ENCODE measurements at places on chromosomes 1 and 21.

- DNase-seq: peak; percentile 93
These were observed 482.0 kb downstream of the SETD4 start for GRCh38 chr21:35578347-35578782.

DNA sequence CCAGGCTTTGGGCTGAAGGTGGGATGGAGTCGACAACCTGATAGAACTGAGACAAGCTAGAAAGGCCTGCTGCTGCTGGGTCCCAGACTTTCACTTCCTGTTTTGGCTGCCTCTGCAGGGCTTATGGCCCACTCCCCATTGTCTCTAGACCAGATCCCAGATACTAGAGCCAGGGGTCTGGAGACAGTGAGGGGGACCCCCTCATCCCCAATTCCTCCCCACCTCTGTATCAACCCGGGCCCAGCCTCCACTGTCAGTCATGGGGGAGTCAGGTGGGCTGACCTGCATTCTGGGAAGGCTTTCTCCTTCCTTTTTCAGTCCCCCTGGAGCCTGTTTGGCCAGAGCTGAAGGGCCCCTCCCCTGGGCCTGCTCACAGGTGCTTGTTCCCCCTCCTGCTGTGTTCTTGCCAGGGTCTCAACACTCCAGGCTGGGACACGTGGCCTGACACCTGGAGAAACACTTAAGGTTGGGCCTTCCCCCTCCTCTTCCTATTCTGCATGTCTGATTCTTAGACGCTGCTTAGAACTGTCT is 18.0 kb upstream of the ETV3L start:
- no peak for DNase-seq

GRCh38 chr1:197995408-197996258 is 78.5 kb downstream of the LHX9 start:
- DNase-seq: no peak

DNA sequence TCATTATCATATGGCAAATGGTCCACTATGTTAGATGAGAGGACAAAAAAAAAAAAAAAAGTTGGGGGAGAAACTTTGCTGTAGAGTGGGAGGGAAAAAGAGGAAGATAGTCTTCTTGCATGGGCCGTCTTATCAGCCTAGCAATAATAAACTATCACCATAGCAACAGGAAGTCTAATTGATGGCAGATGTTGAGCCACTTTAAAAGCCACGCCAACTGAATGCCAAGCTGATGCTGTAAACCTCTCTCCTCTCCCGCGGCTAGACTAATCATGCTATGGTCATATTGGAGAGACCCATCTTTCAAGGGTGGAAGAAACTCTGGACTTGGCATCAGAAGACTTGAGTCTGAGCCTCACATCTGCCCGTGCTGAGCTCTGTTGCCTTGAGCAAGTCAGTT is 122.2 kb upstream of the HOOK1 start:
- peak; percentile 98 for DNase-seq

DNA sequence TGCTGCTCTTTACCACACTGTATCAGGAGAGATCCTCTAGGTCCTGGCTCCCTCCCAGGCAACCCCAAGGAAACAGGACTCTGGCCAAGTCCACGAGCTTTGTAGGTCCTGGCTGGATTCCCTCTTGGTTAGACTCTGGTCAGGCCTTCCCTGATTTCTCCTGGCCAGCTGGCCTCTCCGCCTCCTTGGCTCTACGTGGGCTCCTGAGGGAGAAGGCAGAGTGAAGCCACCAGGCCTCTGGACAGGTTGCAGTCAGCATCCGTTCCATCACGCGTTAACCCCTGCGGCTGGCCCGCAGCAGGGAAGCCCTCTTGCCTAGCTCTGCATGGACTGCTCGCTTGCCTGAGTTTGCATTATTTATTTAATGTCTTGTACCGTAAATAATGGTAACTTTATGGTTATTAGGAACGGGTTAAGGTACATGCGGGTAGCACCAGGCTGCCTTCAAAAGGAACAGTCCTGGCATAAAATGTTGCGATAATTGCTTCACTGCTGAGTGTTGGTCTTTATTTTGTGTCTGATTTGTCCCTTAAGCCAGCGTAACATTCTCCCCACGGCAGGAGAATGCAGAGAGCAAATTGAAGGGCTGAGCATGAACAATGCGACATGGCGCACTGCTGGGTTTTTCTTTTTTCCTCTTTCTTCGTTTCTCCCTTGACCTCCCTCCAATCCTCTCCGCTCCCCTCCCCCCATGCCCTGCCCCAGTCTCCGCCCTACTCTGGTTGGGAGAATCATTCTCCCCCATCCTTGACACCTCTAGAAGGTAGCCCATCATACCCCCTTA is 100.3 kb downstream of the RNF220 start:
- no peak for DNase-seq

DNA sequence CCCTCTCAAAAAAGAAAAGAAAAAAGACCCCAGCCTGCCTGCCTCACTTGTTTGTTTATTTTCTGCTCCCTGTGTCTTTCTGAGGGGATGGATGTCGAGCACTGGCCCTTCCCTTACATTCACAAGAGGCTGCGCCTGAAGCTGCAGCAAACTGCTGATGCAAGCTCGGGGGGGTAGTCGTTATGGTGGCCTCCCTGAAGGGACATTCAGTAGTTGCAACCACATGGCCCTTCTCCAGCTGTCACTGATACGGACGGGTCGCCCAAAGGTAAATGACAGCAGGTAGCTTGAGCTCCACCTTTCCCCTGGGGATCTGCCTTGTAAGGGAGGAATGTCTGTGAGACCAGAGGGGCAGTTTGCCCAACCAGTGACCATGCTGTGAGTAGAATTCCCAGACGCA is 17.7 kb downstream of the PLEKHM2 start:
- DNase-seq: no peak

DNA sequence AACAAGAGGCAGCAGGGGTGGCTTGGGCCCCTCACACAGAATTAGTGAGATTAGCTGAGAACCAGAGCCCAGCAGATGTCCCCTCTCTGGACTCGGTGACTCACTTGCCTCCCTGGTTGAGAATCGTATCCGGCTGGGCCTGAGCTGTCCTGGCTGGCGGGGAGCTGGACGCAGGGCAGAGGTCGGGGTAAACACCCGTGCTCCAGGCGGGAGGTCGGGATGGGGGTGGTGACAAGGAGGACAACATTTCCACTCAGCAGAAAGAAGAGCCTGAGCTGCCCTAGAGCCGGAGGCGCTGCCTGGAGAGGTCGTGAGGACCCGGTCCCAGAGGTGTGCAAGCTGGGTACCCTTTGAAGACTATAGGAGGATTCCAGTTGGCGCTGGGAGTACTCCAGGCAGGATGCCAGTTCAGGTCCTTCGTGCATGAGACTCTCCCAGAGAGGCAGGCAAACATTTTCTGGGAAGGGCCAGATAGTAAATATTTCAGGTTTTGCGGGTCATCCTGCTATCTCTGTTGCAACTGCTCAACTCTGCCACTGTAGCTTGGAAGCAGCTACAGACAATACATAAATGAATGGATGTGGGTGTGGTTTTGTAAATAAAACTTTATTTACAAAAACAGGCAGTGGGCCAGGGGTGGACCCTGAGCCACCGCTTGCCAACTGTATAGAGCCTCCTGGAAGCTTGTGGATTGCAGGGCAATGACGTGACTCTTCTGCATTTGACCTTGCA is 116.8 kb upstream of the WNT4 start:
- no peak for DNase-seq

DNA sequence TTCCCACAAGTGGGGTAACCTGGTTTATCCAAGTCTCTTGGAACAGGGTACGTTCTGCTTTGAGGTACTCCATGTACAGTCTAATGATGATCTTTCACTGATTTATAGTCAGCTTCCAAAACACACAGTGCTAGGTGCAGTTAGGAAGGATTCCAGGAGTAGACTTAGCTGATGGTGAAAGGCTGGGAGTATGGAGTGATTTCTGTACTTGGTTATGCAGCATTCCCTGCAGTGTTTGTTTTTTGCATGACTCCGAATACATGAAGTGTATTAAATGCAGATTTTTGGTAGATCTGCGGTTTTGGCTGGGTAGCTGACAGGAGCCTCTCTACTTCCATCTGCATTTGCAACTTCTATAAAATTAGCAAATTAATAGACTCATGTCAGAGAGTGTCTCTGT is 3.7 kb downstream of the HMGN2 start:
- DNase-seq: no peak

DNA sequence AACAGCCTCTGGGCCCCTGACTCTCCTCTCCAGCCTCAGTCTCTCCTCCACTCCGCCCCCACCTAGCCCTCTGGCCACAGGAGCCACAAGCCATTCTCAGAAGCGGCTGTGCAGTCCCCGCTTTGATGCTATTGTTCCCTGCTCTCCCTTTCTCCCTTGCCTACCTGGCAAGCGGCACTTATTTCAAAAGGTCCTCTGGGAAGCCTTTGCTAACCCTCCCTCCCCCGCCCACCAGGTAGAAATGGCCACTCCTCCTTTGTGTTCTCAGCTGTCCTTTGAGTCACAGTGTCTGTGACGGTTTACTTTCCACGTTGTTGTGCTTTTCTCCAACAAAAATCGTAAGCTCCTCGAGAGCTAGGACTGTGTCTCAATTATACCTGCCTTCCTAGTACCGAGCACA is 338.4 kb upstream of the PROX1 start:
- no peak for DNase-seq

DNA sequence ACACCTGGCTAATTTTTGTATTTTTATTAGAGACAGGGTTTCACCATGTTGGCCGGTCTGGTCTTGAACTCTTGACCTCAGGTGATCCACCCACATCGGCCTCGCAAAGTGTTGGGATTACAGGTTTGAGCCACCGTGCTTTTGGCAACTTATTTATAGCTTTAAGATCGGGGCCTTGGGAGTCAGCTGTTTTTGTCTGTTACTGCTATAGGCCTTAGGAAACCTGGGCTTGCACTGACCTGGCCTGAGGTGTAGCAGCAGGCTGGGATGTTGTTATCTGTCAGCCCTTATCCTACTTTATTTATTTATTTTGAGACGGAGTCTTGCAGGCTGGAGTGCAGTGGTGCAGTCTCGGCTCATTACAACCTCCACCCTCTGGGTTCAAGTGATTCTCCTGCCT is 11.4 kb downstream of the SZRD1 start:
- DNase-seq: no peak

GRCh38 chr1:190475421-190476141 is 2.1 kb downstream of the BRINP3 start:
- DNase-seq: no peak

- DNase-seq: no peak
These were observed 19.7 kb upstream of the RAB4A start for GRCh38 chr1:229251185-229251584.

GRCh38 chr1:85576642-85577418 is 3.7 kb upstream of the CCN1 start:
- peak; percentile 93 for DNase-seq

DNA sequence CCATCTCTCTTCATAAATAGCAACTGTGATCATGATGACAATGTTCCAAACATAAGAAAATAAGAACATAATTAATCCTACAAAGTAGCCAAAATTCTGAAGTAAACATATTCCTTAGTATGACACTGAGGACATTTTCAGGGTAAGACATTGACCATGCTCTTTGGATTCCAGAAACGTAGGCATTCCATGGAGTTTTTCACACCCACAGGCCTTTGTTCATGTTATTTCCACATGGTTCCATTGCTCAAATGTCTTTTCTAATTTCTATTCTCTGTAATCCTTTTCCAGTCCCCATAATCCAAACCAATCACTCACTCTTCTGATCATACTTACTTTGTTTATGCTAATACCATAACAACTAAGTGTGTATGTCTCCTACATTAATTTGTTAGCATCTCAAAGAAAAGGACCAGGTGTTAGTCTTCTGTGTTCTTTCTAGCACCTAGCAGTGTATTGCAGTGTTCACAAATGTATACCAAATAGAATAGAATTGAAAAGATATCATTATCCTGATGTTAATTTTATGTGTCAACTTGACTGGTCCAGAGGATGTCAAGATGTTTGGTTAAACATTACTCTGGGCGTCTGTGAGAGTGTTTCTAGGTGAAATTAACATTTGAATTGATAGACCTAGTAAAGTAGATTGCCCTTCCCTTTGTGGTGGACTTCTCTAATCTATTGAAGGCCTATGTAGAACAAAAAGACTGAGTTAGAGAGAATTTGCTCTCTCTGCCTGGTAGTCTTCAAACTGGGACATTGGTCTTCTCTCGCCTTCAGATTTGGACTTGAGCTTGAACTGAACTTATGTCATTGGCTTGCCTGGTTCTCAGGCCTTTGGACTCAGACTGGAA is 516.6 kb downstream of the PTPRC start:
- no peak for DNase-seq

GRCh38 chr21:41897700-41898099 is 18.6 kb upstream of the PRDM15 start:
- no peak for DNase-seq

DNA sequence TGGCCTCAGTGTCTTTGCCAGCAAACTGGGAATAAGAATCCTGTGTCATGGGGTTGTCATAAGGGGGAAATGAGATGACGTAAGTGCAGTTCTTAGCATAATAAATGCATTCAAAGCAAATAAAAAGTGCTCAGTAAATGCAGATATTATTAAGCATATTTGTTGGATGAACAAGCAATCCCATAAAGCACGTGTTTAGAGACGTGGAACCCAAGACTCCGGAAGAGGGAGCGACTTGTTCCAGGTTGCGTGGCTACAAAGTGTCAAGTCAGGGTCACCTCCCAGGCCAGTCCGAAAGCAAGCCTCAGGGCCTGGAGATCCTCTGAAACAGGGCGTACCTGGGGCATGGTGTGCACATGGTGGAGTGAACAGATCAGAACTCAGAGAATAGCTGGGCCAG is 58.0 kb upstream of the LAPTM5 start:
- DNase-seq: no peak

GRCh38 chr1:24704411-24705259 is 40.6 kb upstream of the CLIC4 start:
- peak; percentile 53 for DNase-seq

All from AG10803 (cell line).